ENCODE measurements at places on chromosomes 2 and 18.

DNA sequence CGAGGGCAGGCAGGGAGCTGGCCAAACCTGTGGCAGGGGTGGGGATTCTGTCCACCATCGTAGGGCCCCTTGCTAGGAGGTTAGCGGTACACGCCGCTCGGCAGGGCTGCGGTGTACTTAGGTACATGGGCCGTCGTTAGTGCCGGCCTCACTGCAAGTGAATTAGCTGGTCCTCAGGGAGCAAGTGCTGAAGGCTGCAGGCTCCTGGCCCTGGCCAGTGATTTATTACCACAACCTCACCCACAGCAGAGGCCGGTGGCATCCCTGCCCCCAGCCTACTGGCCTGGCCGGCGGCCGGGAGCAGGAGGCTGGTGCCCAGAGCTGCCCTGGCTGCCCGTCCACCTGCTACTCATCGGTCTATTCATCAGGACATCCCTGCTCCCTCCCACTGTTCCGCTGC is 19.6 kb upstream of the PTMA start:
- no peak for DNase-seq

DNA sequence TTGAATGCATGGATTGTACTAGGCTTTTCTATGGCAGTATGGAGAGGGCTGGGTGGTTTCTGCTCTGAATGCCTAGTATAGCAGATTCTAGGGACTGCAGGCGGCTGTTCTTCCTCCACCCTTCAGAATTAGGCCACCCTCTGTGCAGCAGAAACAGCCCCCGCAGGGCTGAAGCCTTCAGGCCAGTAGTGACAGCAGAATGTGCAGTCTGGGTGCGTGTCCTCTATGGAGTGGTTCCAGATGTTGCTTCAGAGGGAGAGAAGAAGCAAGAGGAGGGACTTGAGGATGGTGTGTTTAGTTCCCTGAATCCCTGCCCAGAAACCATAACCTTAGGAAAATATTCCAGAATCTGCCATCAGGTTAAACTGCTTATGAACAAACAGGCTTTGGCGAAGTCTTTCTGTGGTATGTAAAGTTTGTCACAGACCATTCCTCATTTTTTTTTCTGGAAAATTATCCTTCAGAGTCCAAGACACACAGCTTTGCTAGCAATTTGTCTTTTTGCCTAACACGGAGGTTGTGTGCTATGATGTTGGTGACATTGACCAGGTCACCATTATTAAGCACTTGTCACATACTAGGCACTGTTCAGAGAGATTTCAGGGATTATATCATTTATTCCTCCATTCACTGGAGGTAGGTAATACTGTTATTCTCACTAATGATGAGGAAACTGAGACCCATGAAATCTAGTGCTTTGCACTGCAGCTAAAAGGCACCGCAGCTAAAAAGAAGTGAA is 21.1 kb downstream of the CASP10 start:
- peak; percentile 82 for DNase-seq

DNA sequence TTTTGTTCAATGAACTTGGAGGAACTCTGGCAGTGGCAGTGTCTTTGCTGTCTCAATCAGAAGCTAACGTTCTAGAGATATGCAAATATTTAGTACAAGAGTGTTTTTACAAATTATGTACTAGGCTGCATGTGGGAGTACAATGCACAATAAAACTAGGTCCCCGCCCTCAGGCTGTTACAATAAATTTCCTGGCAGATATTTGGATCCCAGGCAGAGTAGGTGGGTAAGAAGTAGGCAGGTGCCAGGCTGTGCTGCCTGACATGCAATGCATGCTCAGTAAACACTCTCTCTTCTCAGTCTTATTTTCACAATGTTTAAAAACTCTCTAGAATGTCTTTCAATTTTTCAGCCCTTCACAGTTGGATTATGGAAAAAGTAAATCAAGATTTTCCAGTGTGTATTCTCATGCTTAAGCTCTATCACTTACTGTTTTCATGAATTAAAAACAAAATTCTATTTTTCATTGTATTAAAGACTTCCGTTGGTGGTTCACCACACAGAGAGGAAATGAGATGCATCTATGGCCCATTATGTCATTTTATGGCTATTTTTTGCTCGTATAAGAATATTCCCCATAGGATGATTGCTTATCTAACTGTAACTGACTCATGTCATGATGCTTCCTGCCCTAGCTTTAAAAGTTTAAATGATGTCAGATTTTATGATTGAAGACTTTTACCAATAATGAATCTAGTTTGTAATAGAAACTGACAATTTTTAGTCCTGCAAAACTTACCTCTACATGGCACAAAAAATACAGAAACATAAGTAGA is 346.1 kb downstream of the RND3 start:
- peak; percentile 61 for DNase-seq

DNA sequence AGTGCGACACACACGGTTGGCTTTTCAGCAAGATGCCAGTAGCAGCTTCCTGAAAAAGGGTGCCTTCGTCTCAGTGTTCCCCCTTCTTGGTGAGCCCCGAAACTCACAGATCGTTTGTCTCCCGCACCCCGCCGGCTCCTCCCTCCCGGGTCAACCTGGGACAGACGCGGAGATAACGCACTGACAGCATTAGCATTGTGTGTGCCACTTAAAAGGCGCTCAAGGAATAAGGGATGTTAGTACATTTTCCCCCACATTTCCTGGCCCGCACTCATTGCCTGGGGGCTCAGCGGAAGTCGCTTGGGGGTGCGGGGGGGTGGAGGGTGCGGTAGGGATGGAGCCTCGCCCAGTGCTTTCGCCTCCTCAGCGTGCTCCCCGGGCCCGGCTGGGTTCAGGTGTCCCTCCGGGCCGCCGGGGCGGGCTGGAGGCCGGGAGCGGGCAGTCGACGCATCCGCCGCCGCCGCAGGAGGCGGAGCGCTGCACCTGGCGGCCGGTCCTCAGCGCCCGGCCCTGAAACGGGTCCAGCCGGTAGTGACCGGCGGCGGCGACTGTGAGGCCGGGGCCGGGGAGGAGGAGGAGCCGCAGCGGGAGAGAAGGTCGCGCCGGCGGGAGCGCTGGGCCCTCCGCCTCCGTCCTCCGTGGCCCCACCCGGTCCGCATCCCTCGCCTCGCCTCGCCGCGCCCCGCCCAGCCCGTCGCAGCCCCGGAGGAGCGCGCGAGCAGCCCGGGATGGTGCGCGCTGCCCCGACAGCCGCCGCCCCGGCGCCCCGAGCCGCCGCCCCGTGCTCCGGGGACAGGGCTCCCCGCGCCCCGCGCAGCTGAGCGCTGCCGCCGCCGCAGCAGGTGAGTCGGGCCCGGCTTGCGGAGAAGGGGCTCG is at the start of gene MFSD6:
Gene MFSD6 (plus strand): TSS at position 694 of the 876 bp plus-strand sequence. CDS start 27,675 bp downstream, outside the sequence.
- DNase-seq: peak; percentile 40

- DNase-seq: peak; percentile 6
Observed at GRCh38 chr18:37565101-37565976, at the start of gene CELF4. CELF4 (minus strand) TSS chr18:37565798.

- DNase-seq: no peak
Observed at GRCh38 chr2:21103274-21103891, 20.4 kb upstream of the TDRD15 start.

DNA sequence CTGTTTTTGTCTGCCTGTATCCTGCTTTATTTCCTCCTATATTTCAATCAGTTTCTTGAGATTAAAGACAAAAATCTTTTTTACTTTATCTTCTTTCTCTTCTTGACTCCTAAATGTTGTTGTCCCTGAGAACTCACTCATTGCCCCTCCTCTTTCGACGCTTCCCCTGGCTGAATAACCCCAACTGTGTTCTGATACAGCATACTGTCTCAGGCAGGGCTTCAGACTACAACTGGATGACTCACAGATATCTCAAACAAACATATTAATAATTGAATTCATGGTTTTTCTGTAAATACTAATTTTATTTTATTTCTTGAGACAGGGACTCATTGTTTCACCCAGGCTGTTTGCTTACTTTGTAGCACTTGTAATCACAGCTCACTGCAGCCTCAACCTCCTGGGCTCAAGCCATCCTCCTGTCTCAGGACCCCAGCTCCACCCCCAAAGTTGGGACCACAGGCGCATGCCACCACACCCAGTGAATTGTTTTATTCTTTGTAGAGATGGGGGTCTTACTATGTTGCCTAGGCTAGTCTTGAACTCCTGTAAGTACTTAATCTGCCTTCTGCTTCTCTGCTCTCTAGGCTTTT is 9.4 kb downstream of the ITGAV start:
- DNase-seq: no peak

DNA sequence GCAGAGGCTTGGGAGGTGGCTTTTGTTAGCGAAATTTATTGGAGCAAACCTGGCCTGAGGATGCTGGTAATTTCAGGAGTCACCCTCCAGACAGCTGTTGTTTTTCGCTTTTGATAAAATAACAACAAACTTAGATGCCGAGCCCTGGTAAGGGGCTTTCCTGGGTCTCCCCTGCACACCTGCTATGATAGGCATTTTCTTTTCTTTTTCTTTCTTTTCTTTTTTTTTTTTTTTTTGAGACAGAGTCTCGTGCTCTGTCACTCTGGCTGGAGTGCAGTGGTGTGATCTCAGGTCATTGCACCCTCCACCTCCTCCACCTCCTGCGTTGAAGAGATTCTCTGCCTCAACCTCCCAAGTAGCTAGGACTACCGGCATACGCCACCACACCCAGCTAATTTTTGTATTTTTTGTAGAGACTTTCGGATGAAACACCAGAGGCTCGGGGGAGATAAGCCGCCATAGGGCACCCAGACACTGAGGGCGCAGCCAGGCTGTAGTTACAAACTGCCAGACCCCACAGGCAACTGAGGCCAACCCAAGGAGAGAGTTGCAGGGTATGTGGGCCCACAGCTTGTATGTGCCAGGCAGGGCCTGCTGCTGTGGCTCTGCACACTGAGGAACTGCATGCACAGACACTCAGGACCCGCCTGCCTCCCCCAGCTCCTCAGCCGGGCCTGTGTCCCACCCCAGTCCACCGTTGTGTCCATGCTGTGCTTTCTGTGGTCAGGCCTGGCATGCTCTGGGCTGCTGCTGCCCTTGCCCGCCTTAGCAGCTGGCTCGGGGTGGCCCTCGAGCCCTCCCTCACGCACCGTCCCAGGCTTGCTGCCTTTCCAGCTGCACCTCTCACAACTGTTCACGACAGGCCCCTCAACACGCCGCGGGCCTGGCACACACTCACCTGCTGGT is 3.9 kb downstream of the GYPC start:
- DNase-seq: no peak

GRCh38 chr2:47386551-47386950 is 16.4 kb upstream of the MSH2 start:
- DNase-seq: no peak

DNA sequence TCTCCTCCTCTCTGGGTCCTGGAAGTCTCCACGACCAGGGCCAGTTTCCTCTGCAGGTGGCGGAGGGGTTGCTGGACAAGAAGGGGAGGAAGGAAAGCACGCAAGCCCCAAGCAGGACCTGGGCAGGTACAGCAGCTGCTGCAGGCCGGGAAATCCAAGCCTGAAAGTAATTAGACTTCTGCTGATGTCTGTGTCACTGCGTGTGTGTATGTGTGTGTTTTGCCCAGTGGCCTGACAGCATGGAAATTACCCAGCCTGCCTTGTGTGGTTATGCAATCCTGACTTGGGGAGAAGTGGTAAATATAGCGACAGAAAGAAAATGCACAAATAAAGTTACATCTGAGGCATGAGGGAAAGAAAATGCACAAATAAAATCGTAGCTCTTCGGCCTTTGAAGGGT is 121.8 kb upstream of the ZBTB14 start:
- DNase-seq: no peak

GRCh38 chr2:152336854-152337510 is 2.0 kb downstream of the FMNL2 start:
- peak; percentile 68 for DNase-seq

GRCh38 chr18:57561728-57562423 is 24.6 kb downstream of the FECH start:
- peak; percentile 56 for DNase-seq

GRCh38 chr2:168568476-168569267 is 112.6 kb downstream of the CERS6 start:
- no peak for DNase-seq
